Trophoblast cell (in vitro differentiated cells and primary cell): ENCODE measurements at places on chromosomes 2 and 18.

- peak; percentile 13 for DNase-seq
- H3K4me3 ChIP-seq: no peak overlapping the region
- no peaks in the 10 kb centered on the region for H3K36me3 ChIP-seq
- no peaks in the 10 kb centered on the region for H3K4me1 ChIP-seq
- H3K27ac ChIP-seq: no peak overlapping the region
- no peaks in the 10 kb centered on the region for H3K27me3 ChIP-seq
Observed at GRCh38 chr18:56298935-56299334, 339.5 kb downstream of the TXNL1 start.

DNA sequence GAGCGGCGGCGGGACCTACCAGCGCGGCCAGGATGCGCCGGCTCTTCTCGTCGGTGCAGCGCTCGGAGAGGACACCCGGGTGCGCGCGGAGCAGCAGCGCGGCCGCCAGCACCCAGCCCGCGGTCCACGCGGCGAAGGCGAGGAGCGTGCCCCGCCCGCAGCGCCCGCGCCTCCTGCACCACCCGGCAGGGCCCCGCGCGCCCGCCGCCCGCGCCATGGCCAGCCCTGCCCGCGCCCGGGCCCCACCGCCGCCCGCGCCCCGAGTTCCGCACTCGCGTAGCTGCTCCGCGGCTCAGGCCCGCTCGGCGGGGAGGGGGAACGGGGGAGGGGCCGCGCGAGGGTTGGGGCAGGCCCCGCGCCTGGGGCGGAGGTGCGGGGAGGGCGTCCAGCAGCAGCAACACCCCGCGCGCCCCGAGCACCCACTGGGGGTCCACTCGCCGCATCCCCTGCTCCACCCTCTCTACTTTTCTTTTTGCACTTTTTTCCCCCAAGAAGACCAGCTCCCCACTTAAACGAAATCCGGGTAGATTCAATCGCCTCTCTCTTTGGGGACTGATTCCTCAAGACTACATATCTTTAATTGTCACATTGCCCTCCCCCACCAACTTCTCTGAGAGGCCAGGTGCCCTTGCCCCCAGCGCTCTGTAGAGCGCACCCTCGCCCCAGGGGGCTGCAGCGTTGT is at the start of gene DIPK1C:
TSS of gene DIPK1C (minus strand) at position 266 of the 682 bp plus-strand sequence. CDS start at position 217, 49 bp downstream.
- H3K36me3 ChIP-seq: no peaks in the 10 kb centered on the region
- DNase-seq: no peak
- H3K27me3 ChIP-seq: peaks cover 33% of the 10 kb centered on the region
- H3K4me3 ChIP-seq: peak within 1 kb of the TSS; percentile 21
- H3K27ac ChIP-seq: no peak within 1 kb of the TSS
- peaks cover 6% of the 10 kb centered on the region for H3K4me1 ChIP-seq

DNA sequence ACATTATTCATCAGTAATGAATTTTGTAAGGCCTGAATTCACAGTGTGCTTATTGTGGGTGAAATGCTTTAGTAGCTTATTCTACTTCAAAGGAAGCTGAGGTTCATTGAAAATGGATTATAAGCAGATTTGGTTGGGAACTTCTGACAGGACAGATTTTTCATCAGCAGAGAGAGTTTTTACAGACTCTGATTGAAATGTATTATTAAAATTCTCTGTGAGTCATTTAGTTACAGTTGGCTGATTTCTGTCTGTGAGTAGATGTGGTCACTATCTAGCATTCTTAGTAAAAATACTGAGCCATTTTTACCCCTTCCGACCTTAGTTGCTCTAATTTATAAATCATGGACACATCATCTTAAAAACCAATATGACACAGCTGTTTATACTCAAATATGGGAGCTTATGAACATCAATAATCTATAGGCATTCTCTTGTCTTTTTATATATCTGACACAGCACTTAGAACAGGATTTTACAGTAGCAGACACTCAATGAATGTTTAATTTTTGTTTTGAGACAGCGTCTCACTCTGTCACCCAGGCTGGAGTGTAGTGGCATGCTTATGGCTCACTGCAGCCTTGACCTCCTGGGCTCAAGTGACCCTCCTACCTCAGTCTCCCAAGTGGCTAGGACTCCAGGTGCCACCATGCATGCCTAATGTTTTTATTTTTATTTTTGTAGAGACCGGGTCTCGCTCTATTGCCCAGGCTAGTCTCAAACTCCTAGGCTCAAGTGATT is 239.6 kb downstream of the BABAM2 start:
- H3K27me3 ChIP-seq: no peaks in the 10 kb centered on the region
- no peaks in the 10 kb centered on the region for H3K36me3 ChIP-seq
- H3K4me1 ChIP-seq: no peaks in the 10 kb centered on the region
- no peak overlapping the region for H3K27ac ChIP-seq

- H3K4me3 ChIP-seq: no peak overlapping the region
- H3K27me3 ChIP-seq: no peaks in the 10 kb centered on the region
- H3K27ac ChIP-seq: no peak overlapping the region
- H3K36me3 ChIP-seq: no peaks in the 10 kb centered on the region
- H3K4me1 ChIP-seq: peaks cover 3% of the 10 kb centered on the region
Observed at GRCh38 chr2:240224676-240225075, 84.2 kb upstream of the OTOS start.

- no peaks in the 10 kb centered on the region for H3K36me3 ChIP-seq
- no peak overlapping the region for H3K4me3 ChIP-seq
- H3K27me3 ChIP-seq: no peaks in the 10 kb centered on the region
- H3K27ac ChIP-seq: no peak overlapping the region
- H3K4me1 ChIP-seq: no peaks in the 10 kb centered on the region
Observed at GRCh38 chr18:40148960-40149359, 1806.1 kb upstream of the PIK3C3 start.
